ENCODE measurements at places on chromosomes 6 and 20.

- no peak for DNase-seq
Measured at GRCh38 chr6:25473447-25473846, 178.6 kb upstream of the SCGN start.

GRCh38 chr6:4394786-4395185 lies 259.4 kb upstream of the ECI2 start:
- DNase-seq, result no peak

- DNase-seq, result peak; percentile 56
Measured at GRCh38 chr6:26064619-26065257, 22.5 kb upstream of the HFE start.

DNA sequence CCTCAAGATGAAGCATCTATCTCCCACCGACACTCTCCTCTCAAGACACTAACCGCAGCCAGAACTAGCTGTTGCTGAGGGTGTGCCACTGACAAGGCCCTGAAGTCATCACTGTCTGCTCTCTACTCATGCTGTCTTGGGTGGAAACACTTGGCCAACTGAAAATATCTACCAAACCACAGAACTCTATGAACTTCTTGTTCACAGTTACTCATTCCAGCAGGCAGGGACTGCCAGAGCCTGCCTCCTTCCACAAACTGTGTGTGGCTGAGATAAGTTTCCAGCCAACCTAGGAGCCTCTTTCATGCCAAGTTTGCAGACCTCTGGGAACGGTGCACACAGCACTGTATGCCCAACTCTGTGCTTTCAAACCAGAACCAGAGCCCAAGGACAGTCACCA lies 45.5 kb upstream of the NXT1 start:
- DNase-seq, result no peak

DNA sequence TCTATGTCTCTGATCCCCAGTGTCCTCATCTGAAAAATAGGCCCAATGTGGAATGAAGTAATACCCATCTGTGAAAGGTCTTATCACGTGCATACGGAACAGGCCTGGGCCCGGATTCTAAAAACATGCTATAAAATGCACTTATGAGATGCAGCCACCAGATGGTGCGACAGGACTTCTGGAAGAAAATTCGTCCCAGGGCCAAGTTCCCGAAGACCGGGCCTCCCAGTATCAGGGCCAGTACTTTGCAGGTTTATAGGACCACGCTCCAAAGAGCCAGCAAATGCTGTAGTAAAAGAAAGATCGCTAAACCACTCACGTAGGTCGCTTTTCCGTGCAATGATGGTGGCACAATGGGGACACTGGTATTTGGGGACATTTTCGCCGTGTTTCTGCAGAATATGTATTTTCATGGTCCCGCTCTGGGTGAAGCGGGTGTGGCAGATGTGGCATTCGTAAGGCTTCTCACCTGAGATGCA lies 10.6 kb downstream of the CTCFL start:
- no peak for DNase-seq

DNA sequence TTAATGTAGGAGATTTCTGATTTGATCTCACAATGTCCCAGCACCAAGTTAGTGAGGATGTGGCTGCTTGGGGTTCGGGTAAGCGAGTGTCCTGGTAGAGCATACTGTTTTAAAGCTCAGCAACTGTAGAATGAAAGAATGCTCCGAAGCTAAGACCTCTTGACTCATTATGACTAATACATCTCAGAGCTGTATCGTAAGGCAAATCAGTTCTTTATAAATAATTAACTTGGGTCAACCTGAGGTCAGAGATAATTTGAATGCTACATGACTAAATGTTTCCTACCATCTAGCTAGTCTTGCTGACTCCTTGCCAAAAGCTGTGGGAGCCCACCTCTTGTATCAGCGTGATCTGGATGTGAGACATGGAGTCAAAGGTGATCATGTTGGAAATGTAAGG lies 128.8 kb upstream of the PDE7B start:
- DNase-seq, result no peak

DNA sequence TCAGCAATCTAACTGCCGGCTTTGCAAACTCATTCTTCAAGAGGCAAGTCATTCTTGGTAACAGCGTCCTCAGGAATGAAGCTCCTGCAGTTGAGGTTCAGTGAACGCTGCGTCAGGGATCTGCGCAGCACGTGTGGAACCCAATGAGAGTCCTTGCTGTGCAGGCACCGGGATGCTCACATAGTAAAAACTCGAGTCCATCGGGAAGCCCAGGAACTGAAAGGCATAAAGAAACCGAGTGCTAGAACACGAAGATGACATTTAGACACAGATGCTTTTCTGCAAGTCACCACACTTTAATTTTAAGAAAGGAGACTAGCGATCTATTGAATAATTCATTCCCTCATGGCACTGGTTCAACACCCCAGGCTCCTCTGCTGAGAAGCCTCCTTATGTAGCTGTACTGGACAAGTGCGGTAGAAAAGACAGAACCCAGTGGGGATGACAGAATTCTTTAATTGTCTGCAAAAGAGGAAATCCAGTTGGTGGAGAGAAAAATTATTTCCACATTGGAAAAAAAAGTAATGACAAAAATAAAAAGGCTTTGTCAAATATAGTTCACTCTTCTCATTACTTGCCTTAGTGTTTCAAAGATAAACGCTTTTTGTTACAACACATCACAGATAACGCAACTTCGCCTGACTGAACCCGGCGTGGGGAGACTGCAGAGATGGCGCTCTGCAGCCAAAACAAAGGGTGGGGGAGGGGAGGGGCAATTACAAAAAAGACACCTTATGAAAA lies 1.9 kb upstream of the AFDN start:
- no peak for DNase-seq

- no peak for DNase-seq
Measured at GRCh38 chr20:37567331-37567665, 39.6 kb upstream of the BLCAP start.

DNA sequence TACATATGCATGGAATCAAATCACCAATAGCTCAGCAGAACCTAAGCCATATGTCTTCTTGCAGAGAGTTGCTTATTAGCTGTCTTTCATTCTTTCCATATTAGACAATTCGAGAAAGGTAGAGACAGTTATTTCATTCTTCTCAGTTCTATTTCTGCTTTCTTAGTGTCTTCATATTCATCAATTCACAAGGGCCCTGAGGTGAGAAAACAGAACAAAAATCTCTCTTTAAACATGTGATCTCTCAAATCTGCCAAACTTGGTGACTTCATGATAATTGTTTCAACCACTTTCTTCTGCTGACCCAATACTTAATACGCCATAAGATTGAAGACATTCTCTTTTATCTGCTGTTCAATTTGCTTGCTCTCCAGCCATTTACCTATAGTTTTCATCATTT lies 229.7 kb upstream of the MARCKS start:
- DNase-seq, result no peak

GRCh38 chr6:166228425-166228824 lies 60.8 kb upstream of the TBXT start:
- no peak for DNase-seq

DNA sequence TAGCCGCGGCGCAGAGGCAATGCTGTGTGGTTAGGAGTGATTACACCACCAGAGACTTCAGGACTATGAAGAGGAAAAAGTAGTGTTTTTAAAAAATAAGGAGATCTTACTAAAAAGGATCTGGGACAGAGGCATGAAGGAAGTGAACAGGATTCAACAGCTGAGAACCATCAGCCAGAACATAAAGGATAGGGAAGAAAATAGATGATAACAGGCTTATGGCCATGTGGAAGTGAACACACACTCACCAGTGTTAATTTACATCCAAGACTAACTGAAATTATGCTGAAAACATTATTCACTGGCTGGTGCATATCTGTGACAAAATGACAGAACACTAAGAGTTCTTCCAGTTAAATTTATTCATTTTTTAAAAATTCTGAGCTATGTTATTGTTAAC lies 47.5 kb upstream of the BCLAF1 start:
- DNase-seq, result no peak

- DNase-seq, result no peak
Measured at GRCh38 chr6:110784610-110784979, 30.7 kb downstream of the CDK19 start.

DNA sequence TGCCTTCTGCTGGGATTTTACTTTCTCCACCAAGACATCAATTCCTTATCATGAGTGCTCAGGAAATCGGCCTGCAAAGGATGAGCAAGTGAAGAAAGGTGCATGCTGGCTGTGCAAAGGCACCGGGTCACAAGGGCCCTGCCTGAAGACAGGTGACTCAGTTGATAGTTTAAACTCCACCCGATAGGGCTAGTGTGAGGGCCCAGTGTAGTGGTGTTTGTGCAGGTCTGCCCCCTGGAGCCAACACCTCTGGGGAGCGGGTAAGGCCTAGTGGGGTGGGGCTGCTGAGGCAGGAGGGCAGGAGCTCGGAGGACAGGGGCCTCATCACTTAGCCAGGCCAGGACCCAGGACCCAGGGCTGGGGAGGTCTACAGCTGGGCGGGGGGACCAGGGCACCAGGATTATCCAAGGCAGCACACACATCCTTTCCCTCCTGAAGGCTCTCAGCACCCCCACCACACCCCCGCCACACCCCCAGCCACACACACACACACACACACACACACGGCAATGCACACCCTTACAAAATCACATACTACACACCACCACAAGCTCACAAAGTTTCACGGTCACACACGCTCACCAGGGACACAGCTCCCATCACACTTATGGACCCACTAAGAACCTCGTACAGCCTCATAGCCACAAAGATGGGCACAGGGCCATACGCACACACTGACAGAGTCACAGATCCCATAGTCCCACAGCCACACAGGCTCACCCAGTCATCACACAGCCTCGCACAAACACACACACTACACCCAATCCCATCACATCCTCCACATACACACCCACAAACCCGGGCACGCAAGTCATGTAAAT lies 75.4 kb downstream of the GRM4 start:
- no peak for DNase-seq

DNA sequence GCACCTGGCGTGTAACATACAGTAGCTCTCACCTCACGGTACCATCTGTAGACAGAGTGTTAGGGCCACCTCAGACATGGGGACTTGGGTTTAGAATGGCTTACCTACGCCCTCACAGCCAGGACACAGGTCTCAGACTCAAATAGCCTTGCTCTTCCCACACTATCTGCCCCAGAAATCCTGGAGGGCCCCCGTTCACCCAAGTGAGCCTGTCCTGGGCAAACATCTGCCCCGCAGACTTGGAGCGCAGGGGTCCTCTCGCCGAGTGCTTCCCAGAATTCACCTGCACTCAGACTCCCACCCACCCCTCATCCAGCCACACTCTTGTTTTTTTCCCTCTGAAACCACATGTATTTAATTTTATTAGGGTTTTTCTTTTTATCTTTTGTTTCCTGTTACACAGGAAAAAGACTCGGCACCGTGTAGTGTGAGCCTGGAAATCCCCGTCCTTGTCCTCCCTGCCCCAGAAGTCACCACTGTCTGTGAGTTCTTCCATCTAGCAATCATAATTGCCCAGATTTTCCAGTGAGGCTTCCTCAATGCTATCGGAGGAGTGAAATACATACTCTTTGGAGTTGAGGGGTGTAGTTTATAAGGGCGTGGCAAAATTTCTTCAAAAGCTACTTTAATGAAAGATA lies 17.1 kb upstream of the MAP1LC3A start:
- no peak for DNase-seq

DNA sequence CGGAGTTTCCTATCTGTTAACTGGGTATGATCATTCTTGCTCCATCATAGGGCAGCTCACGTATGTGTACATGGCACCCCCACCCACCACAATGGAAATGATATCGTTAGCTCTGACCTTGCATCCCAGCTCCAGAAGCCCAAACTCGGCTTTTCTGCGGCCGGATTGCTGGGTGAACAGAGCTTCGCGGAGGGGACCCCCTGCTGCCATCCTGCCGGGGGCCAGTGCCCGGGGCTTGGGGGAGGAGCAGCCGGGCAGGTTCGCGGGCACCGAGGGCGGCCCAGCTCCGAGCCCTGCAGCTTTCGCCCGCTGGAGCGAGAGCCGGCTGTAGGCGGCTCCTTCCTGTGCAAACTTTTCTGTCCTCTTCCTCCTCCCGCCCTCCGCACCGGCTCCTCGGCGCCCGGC lies 24.9 kb upstream of the FUCA2 start:
- peak; percentile 69 for DNase-seq

DNA sequence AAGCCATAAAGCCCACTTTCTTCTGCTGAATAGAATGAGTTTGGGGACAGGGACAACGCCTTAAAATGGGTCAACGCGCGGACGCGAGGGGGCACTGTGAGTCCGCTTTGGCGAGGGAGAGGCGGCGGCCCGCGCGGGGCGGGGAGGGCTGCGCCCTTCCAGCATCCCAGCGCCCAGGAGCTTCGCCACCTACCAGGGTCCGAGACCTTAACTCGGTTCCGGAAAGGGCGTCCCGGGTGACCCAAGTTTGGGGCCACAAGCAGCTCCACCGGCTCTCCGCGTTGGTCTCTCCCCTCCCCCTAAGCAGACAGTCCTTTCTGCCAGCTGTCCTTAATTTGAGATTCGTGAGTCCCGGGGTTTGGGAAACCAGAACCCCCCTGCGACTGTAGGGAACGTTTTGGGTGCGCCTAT lies 1.8 kb upstream of the SAMD5 start:
- peak; percentile 59 for DNase-seq

DNA sequence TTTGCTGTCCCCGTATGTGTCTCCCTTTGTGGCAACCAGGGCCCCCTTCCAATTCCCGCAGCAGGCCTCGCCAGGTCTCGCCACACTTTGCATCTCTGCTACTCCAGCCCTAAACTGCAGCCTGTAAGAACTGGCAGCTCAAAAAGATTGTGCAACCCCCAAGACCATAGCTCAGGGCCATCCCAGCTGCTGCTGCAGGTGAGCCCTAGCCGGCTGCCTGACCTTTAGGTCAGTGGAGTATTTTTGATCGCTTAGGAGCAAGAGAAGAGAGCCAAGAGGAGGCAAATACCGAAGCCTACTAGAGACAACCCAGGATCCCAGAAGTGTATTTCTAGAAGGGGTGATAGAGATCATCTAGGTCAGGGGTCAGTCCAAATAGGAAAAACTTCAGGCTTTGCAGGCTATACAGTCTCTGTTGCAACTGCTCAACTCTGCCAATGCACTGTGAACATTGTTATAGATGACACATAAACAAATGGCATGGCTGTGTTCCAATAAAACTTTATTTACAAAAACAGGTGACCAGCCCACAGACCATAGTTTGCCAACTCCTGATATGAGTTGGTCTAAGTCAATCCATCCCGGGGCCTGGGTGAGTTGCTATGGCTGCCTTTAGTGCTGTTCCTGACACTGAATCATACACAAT lies 138.4 kb downstream of the EYA2 start:
- DNase-seq, result no peak

GRCh38 chr6:159693894-159694545 lies 979 bp upstream of the SOD2 start:
- DNase-seq, result peak; percentile 45

DNA sequence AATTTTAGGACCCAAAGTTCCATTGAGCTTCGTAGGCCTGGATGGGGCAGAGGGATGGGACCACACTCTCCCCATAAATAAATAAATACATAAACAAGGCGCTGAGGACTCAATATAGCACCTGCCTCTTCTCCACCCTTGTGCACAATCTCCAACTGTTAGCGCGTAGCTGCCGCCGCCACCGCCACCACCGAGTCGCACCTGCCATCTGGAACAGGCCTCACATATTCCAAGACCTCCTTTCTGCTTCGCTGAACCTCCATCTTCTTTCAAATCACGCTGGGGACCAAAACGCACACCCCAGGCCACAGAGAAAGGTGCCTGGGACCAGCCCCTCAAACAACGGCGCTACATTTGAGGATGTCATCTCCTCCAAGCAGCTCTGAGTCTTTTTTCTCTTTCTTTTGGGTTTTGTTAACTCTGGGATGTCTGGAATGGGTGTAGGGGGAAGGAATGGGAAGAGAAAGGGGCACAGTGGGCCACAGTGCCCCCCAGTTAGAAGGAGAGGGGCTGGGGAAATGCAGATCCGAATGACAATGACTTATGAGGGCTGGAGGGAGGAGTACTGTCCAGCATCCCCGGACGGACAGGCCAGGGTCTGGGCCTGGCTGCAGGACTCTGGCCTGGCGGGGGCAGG lies 49.7 kb downstream of the NOL4L start:
- DNase-seq, result peak; percentile 60

GRCh38 chr6:52360601-52361413 lies 1.1 kb upstream of the PAQR8 start:
- no peak for DNase-seq

Measured in activated CD8-positive, alpha-beta memory T cell treated with anti-CD3 and anti-CD28 coated beads, Interleukin-2, amount 10 ng/mL, durations not matched to agents 7 days and 5 days (primary cell).